Urothelium cell line (cell line): ENCODE measurements at places on chromosomes 5 and 9.

GRCh38 chr5:172775326-172776234 is 4.6 kb upstream of the DUSP1 start:
- no peak for DNase-seq

- DNase-seq, result no peak
These were observed 165.2 kb downstream of the RMI1 start for GRCh38 chr9:84145780-84146179.

GRCh38 chr5:125093776-125094175 is 347.3 kb upstream of the ZNF608 start:
- DNase-seq, result peak; percentile 44

DNA sequence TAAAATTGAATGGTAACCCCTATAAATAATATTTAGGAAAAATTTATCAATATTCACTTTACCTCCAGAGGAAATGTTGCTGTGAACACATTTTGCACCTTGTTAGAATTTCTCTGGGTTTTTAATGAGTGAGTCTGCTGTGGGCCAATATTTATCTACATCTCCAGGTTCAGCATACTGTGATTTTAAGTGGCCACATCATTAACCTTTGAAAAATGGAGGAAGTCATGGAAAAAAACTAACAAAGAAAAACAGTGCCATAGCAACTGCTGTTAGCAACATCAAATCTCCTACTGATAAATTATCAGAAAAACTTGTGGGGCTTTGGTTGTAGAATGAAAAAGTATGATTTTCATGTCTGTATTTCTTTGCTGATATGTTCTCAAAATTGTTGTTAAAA is 55.0 kb downstream of the CD180 start:
- no peak for DNase-seq

DNA sequence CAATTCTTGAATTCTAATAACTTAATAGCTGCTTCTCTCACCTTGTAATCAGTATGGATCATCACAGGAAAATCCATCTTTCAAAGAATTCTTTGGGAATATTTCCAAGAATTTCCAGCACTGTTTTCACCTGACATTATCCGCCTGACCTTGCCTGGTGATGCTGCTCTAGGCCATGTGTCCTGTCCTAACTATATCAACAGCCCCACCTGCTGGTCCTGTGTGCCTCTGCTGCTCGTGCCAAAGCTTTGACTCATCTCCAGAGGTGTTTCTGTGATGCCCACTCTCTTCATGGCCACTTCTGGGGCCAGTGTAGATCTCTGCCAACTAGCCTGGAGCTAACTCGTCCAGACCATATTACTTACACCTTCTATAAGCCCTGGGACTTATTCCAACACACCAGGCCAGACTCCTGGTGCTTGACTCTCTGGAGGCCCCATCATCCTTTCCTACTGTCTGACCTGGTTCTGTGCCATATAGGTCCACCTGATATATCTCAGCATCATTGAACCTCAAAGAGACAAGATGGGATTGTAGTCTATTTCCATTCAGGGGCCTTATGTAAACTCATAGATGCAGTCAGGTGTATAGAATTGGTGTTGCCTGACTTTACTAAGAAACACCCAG is 67.5 kb upstream of the CKMT2 start:
- DNase-seq, result peak; percentile 87

- DNase-seq, result no peak
These were observed 12.0 kb upstream of the NRARP start for GRCh38 chr9:137313956-137314560.

- DNase-seq, result no peak
These were observed 392.1 kb downstream of the DTWD2 start for GRCh38 chr5:118596255-118596654.
